CD4-positive, alpha-beta T cell (primary cell): ENCODE measurements at places on chromosomes 5 and 9. TPM values are rescaled to one million over a fixed set of nuclear protein-coding genes. Genes with fewer than 3 reads are reported as not detected.

DNA sequence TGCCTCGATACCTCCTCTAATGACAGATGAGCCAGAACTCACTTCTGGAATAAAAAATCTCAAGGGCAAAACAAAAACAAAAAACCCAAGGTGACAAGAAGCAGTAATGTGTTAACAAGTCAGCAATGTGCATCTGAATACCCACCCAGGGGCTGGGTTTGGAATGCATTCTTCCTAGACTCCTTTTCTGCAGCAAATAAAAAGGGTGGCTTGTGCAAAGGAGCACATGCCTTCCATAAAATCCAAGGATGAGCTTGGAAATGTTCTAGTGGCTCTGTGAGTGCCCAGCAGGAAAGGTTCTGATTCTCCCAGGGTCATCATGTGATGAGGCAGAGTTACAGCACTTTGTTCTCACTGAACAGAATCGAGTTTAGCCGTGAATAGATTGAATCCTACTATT, 599.9 kb downstream of the RAB3C start:
- no peak for DNase-seq
- H3K4me3 ChIP-seq, result no peak overlapping the region
- no peaks in the 10 kb centered on the region for H3K4me1 ChIP-seq

GRCh38 chr9:135939351-135940265, 21.6 kb downstream of the UBAC1 start:
- H3K4me3 ChIP-seq, result no peak overlapping the region
- no peaks in the 10 kb centered on the region for H3K27me3 ChIP-seq
- H3K4me1 ChIP-seq, result peaks cover 4% of the 10 kb centered on the region

DNA sequence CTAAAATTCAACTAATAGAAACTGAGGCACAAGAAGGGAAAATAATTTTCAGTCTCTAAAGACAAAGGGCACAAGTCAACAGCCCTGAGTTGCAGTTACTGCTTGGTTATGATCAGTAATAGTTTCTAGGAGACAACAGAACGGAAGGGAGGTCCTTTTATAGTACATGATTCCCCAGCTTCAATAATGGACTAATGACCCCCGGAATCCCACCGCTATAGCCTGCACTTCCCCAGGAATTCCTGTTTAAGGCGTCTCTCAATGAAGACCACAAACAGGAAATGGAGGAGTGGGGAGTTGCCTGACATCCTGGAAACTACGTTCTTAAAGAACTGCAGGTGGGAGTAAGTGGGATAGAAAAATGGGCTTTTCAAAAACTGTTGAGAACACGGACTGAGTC, 60.6 kb downstream of the DIAPH1 start:
- peaks cover 80% of the 10 kb centered on the region for H3K36me3 ChIP-seq
- no peak for DNase-seq
- peaks cover 14% of the 10 kb centered on the region for H3K4me1 ChIP-seq
- H3K27me3 ChIP-seq, result no peaks in the 10 kb centered on the region
- H3K4me3 ChIP-seq, result no peak overlapping the region
- H3K27ac ChIP-seq, result peak overlapping the region; percentile 20

GRCh38 chr5:75622564-75622963, 11.3 kb downstream of the ANKDD1B start:
- no peaks in the 10 kb centered on the region for H3K4me1 ChIP-seq
- H3K36me3 ChIP-seq, result no peaks in the 10 kb centered on the region
- H3K4me3 ChIP-seq, result no peak overlapping the region

GRCh38 chr5:98042961-98043360, 730.5 kb upstream of the RGMB start:
- no peaks in the 10 kb centered on the region for H3K36me3 ChIP-seq
- no peaks in the 10 kb centered on the region for H3K4me1 ChIP-seq
- no peak for DNase-seq
- H3K4me3 ChIP-seq, result no peak overlapping the region

DNA sequence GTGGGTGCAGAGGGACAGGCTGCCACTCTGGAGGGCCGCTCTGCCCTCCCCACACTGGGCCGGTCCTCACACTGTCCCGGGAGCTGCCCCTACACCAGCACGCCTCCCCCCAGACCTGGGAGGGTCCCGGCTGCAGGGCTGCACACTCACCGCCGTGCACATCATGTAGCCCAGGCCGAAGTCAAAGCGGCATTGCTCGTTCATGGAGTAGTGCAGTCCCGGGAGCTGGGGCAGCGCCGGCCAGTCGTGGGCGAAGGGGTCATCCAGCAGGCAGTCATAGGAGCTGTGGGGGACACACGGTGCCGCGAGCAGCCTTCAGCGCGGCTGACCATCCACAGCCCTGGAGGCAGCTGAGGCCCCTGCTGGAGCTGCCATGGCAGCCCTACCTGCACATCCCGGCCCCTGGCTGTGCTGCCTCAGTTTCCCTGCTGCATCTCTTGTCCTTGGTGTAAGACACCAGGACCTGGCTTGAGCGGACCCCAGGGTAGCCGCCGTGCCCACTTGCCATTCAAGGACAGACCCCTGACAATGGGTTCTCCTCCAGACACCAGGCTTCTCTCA, 93.2 kb downstream of the ZNF354C start:
- H3K4me1 ChIP-seq, result no peaks in the 10 kb centered on the region
- H3K27ac ChIP-seq, result no peak overlapping the region
- DNase-seq, result no peak
- H3K36me3 ChIP-seq, result no peaks in the 10 kb centered on the region

DNA sequence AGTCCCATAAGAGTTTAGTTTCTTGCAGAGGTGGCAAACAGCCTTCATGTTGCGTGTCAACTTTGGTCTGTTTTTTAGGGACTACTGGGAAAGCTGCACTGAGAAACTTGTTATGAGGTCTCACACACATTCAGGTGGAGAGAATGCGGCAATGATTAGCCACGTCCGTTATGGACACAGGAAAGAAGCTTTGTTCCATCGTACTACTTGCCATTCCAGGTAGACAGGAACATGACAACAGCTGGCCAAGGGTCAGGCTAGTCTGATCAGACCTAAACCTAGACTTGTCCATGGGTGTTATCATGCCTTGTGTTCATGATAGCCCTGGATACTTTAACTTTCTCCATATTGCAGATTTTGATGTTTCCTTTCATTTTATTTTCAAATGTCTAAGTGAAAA, 113.2 kb downstream of the ZNF608 start:
- no peak overlapping the region for H3K27ac ChIP-seq
- DNase-seq, result no peak
- no peaks in the 10 kb centered on the region for H3K36me3 ChIP-seq
- H3K4me1 ChIP-seq, result no peaks in the 10 kb centered on the region
- no peaks in the 10 kb centered on the region for H3K27me3 ChIP-seq

DNA sequence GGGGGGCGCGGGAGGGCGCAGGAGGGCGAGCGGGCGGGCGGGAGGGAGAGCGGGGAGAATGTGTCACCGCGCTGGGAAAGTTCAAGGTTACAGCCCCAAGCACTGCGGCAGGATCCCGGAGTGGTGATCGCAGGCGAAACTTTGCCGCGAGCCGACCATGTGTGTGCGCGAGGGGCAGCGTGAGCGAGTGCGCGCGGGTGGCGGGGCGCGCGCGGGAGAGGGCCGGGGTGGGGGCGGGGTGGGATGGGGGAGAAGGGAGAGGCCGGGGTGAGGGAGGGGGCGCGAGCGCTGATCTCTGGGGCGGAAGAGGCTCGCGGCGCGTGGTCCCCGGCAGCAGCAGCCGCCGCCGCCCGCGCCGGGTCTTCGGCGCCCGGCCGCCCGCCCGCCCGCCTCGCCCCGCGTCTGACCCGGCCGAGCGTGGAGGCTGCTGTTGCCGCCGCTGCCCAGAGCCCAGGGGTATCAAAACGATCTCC, at the start of gene NFIB:
Gene NFIB (minus strand): TSS at position 191 of the 473 bp plus-strand sequence. CDS start 630 bp downstream, outside the sequence.
- no peaks in the 10 kb centered on the region for H3K36me3 ChIP-seq
- DNase-seq, result no peak
- H3K4me1 ChIP-seq, result peaks cover 27% of the 10 kb centered on the region
- H3K27ac ChIP-seq, result no peak within 1 kb of the TSS
- peak within 1 kb of the TSS; percentile 38 for H3K4me3 ChIP-seq

DNA sequence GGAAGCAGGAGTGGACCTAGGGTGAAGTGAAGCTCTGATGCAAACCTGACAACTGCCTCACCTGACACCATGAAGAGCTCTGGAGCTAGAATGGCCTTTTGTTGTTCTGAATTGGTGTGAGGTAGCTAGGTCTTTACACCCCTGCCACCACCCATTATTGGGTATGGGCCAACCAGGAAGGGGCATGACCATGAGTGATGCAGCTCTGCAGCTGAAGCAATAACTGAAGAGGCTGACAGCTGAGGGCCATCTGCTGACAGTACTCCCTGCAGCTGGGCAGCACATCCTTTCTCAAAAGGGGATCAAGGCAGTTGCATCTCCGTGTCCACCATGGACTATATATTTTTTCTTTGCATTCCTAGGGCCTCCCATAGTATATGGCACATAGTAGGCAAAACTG, 87.0 kb upstream of the TLE1 start:
- H3K4me1 ChIP-seq, result no peaks in the 10 kb centered on the region
- H3K4me3 ChIP-seq, result no peak overlapping the region
- DNase-seq, result no peak

GRCh38 chr9:135038826-135039225, 48.6 kb upstream of the OLFM1 start:
- no peak for DNase-seq
- no peaks in the 10 kb centered on the region for H3K4me1 ChIP-seq
- H3K27me3 ChIP-seq, result no peaks in the 10 kb centered on the region
- H3K4me3 ChIP-seq, result no peak overlapping the region
- H3K27ac ChIP-seq, result no peak overlapping the region

DNA sequence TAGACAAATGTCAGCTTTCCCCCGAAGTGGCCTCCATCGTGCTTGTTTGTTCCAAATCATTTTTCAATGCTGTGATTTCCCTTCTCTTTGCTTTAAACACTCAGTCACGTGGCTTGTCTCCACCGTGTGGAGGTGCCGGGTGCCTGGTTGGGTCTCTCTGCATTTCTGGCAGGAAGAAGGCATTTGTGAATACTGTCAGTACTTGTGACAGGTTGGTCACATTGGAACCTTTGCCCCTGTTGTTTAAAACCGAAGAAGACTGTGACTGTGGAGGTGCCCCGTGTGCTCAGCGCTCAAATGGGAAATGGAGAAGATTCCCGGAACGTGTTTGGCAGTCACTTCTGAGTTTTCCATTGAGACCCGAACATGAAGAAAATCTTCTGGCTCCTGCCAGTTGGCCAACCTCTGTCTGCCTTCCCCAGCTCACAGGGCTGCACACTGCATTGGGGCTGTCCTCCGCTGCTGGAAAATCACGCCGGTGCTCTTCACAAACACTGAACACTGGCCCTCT, 74.6 kb downstream of the LMNB1 start:
- DNase-seq, result peak; percentile 45
- H3K27ac ChIP-seq, result peak overlapping the region; percentile 78
- H3K4me3 ChIP-seq, result no peak overlapping the region
- no peaks in the 10 kb centered on the region for H3K36me3 ChIP-seq
- peaks cover 42% of the 10 kb centered on the region for H3K4me1 ChIP-seq
- H3K27me3 ChIP-seq, result no peaks in the 10 kb centered on the region

IRX4 gene
- not detected for total RNA-seq

ANXA2R gene
- total RNA-seq, result 45.6 TPM

VDAC1 gene
- 46.8 TPM for total RNA-seq

TAS2R1 gene
- total RNA-seq, result not detected
